Stimulated activated CD8-positive, alpha-beta memory T cell treated with anti-CD3 and anti-CD28 coated beads, Interleukin-15, amount 100 ng/mL, for 4 hours (primary cell): ENCODE measurements at places on chromosomes 7 and 10.

GRCh38 chr10:123470336-123470921 lies 195.7 kb upstream of the GPR26 start:
- DNase-seq: no peak

DNA sequence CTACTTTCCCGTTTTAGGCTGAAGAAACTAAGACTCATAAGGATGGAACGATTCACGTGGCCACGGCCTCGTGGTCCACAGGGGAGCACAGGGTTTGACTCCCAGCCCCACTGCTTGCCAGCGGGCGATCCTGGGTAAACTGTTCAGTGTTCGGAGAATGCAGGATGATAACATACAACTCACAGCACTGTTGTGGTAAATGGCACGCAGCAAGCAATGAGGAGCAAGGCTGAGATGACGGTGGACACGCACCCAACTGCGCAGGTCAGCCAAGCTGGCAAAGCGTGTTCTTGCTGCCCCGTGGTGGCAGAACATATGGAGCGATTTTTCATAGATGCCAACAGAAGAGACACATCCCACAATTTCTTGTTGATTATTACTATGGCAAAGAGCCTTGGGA lies 272.7 kb downstream of the DNAJB6 start:
- DNase-seq: no peak

GRCh38 chr10:57897611-57898010 lies 370.1 kb downstream of the IPMK start:
- no peak for DNase-seq

GRCh38 chr7:100641860-100642533 lies 645 bp upstream of the TFR2 start:
- no peak for DNase-seq

DNA sequence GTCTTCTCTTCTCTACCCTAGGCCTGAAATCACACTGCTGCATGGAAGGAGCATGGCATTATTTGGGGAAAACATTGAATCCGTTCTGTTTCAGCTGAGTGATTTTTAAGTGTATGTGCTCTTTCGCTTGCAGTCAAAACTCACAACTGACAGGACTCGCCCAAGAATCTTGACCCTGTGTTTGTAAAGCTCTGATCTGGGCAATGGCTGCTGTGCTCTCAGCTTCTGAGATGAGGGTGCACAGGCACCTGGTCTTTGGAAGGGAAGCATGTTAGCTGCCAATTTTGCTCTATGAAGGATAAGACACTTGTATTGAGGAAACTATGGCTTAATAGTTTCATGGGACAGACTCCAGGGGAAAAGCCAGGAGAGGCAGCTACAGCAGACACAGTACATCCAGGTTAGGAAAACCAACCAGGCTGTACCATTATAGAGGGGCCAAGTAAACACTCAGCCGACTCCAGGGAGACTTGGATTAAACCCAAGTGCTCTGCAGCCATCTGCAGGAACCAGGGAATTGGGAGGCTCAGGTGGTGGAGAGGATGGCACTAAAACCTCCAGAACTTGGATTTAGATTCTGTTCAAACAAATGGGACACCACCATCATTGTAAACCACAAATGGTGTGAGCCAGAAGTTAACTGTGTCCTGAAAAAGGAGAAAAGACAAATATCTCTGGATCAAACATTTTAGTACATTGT lies 43.3 kb downstream of the LYZL1 start:
- no peak for DNase-seq

DNA sequence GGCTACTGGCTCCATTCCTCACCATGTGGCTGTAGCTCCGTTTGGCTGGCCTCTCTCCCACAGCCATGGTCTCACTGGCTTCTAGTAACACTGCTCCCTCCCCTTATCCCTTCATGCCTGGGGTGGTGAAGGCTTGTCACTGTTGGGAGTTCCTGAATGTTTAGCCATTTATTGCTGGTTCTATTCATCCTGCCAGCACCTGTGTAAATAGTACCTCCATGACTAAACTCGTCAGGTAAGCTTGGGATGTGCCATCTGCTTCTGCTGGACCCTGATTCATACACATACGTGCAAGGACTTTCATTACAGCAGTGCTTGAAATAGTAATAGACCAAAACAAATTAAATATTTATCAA lies 61.6 kb downstream of the CCDC71L start:
- DNase-seq: no peak

DNA sequence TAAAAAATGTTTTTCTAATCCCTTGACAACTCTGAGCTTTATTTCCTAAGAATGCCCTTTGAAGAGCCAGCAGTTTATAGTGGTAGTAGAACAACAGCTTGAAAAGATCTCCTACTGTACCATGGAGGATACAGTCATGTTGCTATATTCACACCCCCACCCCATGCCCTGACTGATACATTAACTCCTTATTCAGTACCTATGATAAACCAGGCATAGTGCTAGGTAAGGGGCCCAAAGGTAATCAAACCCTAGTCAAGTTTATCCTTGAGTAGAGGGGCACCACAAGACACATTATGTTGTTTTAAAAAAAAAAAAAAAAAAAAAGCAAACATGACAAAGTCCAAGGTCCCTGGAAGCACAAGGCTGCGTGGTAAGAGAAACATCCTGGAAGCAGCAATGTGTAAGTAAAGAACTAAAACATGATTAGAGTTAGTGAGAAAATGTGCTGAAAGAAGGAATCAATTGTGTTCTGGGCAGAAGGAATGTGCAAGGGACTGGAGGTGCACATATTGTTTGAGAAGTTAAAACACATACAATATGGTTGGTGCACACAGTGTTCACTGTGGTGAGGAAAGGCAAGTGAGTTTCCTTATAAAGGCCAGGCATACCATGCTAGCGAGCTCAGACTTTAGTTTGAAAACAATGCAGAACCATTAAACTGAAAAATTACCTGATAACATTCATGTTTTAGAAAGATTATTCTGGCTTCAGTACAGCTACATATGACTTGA lies 51.2 kb downstream of the PDE1C start:
- no peak for DNase-seq

GRCh38 chr7:140656548-140657515 lies 15.9 kb upstream of the ADCK2 start:
- no peak for DNase-seq

DNA sequence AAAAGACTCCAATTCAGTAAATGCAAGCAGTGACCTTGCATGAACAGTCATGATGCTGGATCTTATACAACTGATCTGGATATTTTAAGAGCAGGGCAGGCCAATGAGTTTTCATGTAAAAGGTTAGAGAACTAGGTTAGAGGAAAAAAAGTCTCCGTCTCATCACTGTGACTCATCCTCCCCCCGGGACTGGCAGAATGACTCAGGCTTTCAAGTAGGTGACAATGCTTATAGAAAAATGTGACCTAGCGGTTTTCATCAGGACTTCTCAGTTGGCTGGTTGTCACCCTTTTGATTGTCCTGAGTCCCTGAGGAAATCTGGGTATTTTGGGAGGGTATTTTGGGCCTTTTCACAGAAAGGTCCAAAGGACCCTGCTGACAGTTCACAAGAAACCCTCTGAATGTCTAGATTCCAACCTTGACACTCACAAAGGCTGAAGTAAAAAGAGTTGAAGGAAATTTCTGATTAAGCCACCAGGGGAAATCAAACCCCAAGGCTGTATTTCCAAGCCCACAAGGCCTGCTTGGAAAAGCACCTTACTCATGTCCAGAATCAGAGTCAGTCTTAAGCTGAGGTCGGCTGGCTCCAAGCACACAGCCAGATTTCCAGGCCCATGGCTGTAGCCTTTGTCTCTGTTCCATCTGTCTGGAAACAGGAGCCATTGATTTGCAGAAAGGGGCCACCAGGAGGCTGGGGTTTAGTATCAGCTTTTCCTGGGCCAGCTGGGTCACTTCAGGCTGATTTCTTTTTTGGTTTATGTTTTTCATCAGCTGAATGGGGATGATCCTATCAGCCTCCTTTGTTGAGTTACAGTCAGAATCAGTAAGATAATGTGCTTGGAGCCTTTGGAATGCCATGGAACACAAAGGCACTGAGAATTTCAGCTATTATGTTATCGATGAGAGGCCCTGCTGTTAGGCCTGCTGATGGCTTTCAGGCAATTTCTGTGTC lies 226.4 kb upstream of the HABP2 start:
- DNase-seq: no peak

GRCh38 chr10:5973069-5973468 lies 4.3 kb downstream of the IL15RA start:
- DNase-seq: no peak

- no peak for DNase-seq
Measured at GRCh38 chr7:46424934-46425333, 503.9 kb upstream of the IGFBP3 start.

- no peak for DNase-seq
Measured at GRCh38 chr10:53864846-53865245, 936.2 kb downstream of the PCDH15 start.

GRCh38 chr7:132959891-132960290 lies 122.0 kb downstream of the CHCHD3 start:
- no peak for DNase-seq

DNA sequence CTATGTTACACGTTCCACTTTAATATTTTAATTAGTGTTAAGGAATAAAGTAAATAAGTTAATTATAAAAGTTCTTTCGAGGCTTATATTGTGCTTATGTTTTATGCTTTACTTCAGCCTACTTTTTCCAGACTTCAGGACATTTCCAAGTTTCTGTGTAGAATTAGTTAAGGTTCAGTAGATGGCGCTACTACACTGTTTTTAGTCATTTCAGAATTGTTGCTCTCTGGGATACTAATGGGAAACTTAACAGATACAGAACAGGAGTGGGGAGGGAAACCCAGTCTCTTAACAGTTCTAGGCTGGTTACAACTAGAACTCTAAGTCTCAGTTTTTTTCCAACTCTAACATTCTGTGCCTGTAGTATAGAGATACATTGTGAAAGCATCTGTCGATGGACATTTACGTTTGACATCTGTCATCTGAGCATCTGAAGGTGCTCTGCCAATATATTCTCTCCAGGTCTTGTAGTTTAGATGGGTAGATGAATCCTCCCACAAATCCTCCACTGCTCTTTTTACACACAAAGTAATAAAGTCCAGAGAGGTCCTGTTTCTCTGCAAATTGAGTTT lies 56.8 kb upstream of the FAM171A1 start:
- DNase-seq: no peak

DNA sequence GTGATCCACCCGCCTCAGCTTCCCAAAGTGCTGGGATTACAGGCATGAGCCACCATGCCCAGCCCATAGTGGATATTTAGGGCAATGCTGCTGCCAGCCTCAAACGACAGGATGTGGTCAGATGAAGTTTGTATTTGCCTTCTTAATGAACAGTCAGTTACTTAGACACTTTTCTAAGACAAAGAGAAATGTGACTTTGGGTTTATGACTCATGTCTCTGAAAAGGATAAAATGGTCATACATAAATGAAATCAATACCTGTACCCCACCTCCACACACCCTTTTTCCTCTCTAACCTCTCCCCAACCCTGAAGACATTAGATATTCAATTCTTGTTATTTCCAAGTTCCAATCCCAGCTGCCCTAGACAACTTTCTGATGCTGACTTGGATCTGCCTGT lies 109.3 kb upstream of the INSIG1 start:
- no peak for DNase-seq

GRCh38 chr10:69640196-69640980 lies 10.3 kb downstream of the FAM241B start:
- no peak for DNase-seq

DNA sequence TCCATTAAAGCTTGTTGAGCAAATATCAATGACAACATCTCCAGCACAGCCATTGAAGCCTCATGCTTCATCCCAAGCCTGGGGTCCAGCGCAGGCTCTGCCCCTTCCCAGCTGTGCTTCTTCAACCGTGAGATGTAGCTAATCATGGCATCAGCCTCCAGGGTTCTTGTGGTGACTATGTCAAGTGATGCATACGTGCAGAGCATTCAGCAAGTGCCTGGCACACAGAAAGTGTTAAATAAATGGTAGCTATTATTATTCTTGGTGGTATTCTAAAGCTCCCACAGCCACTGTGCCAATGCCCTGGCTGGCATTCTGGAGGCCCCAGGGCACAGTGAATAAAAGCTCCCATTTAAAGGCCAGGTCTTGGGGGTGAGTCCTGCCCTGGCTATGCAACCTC lies 146.6 kb downstream of the WDR11 start:
- no peak for DNase-seq

- DNase-seq: no peak
Measured at GRCh38 chr10:79995979-79996634, 47.2 kb upstream of the SFTPD start.

GRCh38 chr7:127986581-127987521 lies 44.4 kb downstream of the LRRC4 start:
- DNase-seq: no peak

DNA sequence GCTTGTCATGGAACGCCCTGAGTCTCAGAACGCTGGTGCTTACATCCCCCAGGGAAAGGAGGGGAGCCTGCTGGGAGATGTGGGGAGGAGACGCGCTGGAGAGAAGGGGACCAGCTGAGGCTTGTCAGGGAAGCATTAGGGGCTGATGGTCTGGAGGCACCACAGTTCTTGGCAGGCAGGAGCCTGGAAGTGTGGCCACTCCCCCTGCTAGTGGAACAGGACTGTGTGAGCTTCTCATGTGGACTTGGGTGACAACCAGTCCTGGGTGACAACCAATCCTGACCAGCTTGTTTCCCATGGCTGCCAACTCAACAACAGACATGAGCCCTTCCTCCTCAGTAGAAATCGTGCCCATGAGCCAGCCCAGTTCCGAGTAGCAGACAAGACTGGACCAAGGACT lies 87.8 kb downstream of the SPDYE5 start:
- DNase-seq: no peak
